ENCODE measurements at places on chromosomes 12 and 14. TPM values are rescaled to one million over a fixed set of nuclear protein-coding genes. Genes with fewer than 3 reads are reported as not detected.

Gene FAM222A
- total RNA-seq = 0.89 TPM

Gene SNW1
- total RNA-seq = 65.0 TPM

Gene GNB3
- 0.57 TPM for total RNA-seq

GRCh38 chr12:7206691-7207090 is 17.2 kb downstream of the PEX5 start:
- DNase-seq = no peak

- DNase-seq = no peak
Observed at GRCh38 chr12:99232324-99232723, 415.2 kb upstream of the GARIN6 start.

- peak; percentile 82 for DNase-seq
Observed at GRCh38 chr14:46048127-46048526, 603.5 kb downstream of the RPL10L start.

- DNase-seq = no peak
Observed at GRCh38 chr12:80413462-80413861, 30.6 kb upstream of the PTPRQ start.

GRCh38 chr12:89210277-89210676 is 142.0 kb downstream of the DUSP6 start:
- DNase-seq = no peak

GRCh38 chr12:120121766-120122293 is 5.3 kb upstream of the RAB35 start:
- no peak for DNase-seq

- DNase-seq = peak; percentile 51
Observed at GRCh38 chr12:124397807-124398577, 103.1 kb downstream of the RFLNA start.

DNA sequence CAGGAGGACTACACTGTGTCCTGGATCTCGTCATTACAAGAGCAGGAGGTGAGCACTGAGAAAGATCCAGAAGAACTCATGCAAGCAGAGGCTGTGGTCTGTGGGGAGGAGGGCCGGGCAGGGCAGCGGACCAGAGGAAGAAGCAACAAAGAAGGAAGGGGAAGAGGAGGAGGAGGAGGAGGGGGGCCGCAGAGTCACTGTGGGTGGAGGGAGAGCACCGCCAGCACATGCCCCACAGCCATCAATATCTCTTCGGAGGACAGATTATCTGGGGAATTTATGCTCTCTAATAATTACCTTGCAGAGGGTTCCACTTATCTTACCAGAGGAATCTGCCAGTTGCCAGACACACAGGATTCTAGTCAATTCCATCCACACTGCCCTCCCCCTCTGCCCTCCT is 105.6 kb downstream of the DPF3 start:
- no peak for DNase-seq

DNA sequence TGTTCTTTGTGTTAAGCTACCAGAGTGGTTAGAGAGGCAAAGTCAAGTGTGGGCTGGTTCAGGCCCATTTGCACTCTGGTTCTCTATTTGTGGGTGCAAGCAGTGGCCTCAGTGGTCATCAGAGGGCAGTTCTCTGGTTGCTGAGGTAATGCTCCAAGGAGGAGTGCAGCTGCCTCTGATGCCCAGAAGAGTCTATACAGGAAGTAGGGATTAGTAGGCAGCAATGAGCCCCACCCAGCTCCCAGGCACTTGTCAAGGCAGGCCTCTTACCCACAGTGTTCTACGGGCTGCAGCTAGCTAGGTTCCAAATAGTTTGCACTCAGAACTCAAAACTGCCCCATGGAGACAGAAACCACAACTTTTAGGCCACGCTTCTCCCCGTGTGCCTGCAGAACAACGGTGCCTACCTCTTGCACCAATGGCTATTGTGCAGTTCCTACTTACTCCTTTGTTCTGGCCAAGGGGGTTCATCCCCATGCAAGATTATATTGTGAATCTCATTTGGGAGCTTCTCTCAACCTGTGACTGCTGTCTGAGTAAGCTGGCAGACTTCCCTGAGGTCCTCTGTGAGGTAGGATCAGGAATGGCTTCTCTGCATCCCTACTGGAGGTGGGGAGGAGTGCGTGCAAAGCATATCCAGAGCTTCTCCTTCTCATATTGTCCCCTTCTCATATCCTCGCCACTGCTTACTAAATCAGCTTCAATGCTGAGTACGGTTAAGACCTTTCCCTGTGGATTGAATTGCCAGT is 410.3 kb upstream of the LMO3 start:
- no peak for DNase-seq

Data from M059J (cell line).